NCI-H69 (cell line): ENCODE measurements at places on chromosomes 4 and X.
A peak's percentile ranks its signal among the peaks of the same experiment; 100 is the strongest.

- DNase-seq, result no peak
Observed at GRCh38 chrX:11535156-11535919, 130.4 kb downstream of the ARHGAP6 start.

DNA sequence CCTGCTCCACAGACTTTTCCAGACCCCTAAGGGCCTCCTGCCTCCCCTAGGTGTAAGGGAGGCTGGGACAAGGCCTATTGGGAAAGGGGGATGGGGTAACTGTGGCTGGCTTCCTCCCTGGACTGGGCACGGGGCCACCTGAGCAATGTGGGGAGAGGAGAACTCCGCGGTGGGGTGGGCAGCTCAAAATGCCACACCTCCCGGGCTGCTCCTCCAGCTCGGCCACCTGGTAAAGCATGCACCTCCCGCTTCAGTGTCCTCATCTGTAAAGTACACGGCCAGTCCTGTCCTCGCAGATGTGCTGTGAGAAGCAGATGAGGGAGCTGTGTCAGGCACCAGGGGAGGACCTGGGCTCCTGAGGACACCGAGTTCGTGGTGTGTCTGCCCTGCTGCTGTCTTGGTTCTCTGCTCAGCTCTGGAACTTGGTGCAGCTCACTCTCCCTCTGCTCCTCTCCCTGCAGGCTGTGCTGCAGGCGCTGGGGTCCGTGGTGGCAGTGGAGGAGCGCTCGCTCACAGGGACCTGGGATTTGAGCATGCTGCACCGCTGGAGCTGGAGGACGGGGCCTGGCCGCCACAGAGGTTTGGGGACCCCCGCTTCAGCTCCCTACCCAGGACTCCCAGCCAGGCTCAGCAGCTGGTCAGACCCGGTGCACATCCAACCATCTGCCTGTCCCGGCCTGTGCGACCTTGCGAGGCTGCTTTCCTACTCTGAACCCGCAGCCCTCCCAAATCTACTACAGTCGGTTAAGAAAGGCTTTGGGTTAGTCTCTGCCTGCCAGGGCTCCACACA is 20.8 kb upstream of the MRFAP1 start:
- DNase-seq, result no peak

- no peak for DNase-seq
Observed at GRCh38 chr4:84167564-84167963, 331.5 kb downstream of the NKX6-1 start.

DNA sequence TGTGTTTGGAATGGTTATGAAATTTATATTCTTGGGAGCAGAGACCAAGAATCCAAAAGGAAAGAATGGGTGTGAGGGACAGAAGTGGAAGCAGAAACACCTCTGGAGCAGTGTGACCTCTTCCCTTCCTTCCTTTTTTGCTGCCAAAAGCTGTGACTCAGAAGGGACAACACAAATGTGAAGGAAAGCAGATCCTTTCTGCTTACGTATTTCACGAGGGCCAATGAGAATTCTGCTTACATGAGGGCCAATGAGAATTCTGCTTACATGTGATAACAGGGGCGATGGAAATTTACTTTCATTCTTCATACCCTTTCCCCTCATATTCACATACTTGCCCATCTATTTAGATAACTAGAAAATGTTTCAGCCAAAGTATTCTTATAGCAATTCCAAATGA is 404.6 kb downstream of the PRDM5 start:
- peak; percentile 4 for DNase-seq

GRCh38 chr4:153004081-153004850 is 68.1 kb downstream of the FHDC1 start:
- peak; percentile 47 for DNase-seq

DNA sequence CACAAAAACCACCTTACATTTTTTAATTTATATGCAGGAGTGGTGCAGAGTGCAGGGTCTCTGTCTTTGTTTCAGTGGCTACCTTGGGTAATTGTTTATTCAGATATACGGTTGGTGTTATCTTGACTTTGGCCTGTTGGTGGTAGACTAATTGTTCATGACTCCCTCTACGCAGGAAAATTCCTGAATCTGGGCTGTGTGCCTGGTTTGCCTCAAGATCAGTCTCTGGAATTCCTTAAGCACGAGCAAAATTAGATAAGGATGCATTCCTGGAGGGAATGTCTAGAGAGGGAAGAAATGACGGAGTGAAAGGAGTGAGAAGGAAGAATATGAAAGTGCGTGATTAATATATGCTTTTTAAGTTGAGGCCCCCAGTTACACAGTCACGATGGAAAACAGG is 576.9 kb upstream of the PCDH10 start:
- no peak for DNase-seq

- DNase-seq, result peak; percentile 39
Observed at GRCh38 chrX:18146954-18147353, 73.7 kb downstream of the BEND2 start.

DNA sequence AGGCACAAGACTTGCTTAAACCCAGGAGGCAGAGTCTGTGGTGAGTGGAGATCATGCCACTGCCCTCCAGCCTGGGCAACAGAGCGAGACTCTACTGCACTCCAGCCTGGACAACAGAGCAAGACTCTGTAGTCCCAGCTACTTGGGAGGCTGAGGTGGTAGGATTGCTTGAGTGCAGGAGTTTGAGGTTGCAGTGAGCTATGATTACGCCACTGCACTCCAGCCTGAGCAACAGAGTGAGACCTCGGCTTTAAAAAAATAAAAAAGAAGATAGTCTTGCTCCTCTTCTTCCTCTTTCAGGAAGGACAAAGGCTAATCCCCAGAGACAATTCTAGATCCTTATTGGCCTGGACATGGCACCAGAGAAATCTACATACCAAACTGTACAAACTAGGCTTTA is 5.7 kb upstream of the PPEF2 start:
- DNase-seq, result no peak

DNA sequence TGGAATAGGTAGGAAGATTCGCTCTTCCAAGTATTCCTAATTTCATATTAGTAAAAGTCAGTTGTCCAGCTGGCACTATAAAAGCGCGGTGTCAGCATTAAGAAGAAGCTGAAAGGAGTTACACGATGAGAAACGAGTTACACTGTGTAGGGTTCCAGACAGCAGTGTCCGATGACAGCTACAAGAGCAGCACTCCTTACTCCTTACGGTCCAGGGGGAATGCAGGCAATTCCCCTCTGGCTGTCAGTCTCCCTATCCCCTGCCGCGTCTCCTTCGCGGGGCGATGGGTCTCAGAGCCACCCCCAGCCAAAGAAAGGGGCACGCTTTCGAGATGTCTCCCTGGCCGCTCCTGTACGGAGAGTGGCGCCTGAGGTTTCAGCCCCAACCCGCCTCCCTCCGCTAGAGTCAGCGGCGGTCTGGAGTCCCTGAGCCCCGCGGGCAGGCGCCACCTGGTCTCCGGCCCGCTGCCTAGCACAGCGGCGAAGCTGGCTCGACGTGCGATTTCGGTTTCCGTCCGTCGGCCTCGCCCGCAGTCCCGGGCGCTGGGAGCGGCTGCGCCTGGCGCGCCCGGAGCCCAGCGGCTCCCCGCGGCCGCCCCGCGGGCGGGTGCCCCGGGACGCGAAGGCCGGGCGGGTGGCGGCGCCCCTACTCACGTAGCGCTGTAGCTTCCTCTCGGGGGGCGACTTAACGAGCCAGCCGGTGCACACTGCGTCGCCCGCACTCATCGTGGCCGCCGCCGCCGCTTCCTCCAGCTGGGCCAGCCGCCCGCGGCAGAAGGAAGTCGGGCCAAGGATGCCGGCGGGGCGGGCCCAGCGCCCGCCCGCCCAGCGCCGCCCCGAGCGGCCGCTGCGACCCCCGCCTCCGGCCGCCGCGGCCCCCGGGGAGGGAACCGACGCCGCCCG is at the start of gene GAB3:
Gene GAB3 (minus strand): TSS at position 777 of the 902 bp plus-strand sequence. CDS start 52 bp downstream, at position 725.
- DNase-seq, result peak; percentile 68

DNA sequence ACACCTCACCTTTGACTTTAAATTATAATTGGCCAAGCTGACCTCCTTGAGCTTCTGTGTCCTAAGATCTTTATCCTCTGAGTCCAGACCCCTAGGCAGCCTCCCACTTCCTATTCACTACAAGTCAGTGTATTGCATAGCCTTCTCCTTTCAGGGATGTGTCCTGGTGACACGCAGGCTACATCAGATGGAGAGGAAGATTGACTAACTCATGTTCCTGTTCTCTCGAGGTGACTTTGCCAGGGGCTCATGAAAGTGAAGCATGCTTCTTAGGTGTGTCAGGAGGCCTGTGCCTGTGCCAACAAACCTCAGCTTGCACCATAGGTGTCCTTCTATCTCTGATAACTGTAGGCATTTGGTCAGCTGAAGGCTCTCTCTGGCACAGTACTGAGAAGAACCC is 195.7 kb upstream of the HS3ST1 start:
- DNase-seq, result no peak

GRCh38 chrX:46770817-46771163 is 11.9 kb upstream of the SLC9A7 start:
- peak; percentile 2 for DNase-seq

GRCh38 chrX:136130931-136131833 is 16.2 kb upstream of the FHL1 start:
- DNase-seq, result no peak

DNA sequence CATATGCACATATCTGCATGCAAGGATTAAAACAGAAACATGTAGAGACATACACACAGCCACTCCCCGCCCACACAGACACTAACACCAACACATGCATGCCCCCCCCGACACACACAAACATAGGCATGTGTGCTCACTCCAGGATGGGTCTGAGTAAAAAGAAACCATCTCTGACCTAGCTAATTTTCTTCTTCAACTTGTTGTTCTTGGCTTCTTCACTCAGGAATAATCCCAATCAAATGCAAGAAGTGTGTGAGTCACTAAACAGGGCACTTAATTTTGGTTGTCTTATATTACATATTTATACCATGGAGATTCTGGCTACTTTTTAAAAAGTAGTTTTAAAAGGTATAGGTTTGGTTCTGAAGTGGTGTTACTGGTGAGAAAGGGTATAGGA is 28.3 kb downstream of the ENOX2 start:
- no peak for DNase-seq

GRCh38 chr4:30720661-30721184 is 554 bp downstream of the PCDH7 start:
- peak; percentile 43 for DNase-seq

DNA sequence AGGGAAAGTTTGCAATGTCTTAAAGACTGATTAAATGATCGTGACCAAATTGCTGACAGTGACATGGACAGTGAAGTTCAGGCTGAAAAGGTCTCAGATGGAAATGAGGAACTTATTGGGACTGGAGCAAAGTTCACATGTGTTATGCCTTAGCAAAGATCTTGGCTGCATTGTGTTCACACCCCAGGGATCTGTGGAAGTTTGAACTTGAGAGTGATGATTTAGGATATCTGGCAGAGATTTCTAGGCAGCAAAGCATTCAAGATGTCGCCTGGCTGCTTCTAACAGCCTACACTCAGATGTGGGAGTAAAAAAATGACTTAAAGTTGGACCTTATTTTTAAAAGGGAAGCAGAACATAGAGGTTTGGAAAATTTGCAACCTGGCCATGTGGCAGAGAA is 21.4 kb downstream of the SCARB2 start:
- DNase-seq, result no peak

DNA sequence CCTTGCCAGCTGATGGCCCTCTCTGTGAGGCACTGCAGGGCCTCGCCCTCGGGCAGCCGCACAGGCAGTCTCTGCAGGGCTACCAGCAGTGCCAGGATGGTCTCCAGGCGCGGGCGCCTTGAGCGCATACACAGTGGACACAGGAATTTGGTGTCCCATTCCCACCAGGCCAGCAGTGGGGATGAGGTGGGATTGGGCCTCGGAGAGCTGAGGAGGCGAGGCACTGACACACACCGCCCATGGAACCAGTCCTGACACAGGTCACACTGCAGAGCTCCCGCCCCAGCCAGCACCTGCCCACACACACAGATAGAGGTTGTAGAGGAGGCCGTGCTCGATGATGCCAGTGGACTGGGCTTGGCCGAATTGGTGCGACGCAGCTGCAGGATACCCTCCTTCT is 30.7 kb downstream of the KDM5C start:
- no peak for DNase-seq

- DNase-seq, result no peak
Observed at GRCh38 chr4:36255577-36255976, 11.3 kb upstream of the ARAP2 start.

DNA sequence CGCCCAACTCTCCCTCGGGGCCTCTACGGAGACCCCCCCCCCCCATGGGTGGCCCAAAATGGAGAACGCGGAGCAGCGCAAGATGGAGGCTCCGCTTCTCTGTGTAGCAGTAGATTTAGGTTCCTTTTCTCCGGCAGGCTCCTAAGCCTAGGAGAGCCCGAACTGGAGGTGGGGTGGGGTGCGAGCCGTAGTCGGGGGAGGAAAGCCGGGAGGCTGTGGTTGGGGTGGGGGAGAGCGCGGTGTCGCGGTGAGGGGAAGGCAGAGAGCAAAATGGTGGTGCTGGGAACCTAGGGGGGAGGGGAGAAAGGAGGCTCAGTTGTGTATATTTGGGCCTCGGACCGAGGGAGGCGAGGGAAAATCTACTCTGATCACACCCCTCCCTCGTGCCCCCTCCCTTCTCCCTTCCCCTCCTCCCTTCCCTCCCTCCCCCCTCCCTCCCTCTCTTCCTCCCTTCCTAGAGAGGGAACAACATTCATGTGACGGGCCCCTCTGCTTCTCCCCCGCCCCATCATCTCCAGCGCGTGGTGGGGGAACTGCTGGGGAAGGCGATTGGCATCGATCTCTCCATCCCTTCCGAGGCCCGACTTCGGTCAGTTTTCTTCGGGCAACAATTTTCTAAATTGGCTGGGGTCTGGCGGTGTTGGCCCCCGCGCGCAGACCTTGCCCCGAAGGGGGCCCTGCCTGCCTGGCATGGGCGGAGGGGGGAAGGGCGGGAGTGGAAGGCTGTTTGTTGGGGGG is at the start of gene STAG2:
Gene STAG2 (plus strand): TSS at position 439 of the 738 bp plus-strand sequence. CDS start 60,922 bp downstream, outside the sequence.
- peak; percentile 94 for DNase-seq

DNA sequence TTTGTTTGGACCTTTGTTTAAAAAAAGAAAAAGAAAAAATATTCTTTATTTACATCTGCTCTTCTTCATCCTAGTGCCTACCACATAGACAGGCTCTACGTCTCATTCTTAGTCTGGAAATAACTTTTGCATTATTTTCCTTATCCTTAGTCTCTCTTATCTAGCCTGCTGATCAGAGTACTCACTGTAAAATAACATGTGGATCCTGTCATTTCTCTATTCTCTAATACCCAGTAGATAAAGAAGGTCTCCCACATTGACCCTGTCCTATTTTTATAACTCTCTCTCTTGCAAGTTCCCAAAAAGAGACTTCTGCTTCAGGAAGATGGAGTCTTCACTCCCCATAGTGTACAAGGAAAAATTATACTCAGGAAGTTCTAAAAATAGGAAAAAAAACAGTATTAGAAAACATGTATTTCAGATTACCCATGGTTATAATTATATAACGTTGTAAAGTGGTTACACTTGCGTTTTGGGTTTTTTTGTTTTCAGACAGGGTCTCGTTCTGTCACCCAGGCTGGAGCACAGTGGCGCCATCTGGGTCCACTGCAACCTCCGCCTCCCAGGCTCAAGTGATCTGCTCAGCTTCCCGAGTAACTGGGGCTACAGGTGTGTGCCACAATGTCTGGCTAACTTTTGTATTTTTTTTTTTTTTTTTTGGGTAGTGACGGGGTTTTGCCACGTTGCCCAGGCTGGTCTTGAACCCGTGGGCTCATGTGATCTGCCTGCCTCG is 23.8 kb downstream of the ZFX start:
- no peak for DNase-seq
